ENCODE measurements at places on chromosomes 2 and 18. TPM values are rescaled to one million over a fixed set of nuclear protein-coding genes. Genes with fewer than 3 reads are reported as not detected.

- no peak for DNase-seq
Observed at GRCh38 chr2:25690058-25690457, 16.7 kb upstream of the DTNB start.

- no peak for DNase-seq
Observed at GRCh38 chr2:154740361-154740760, 41.9 kb downstream of the KCNJ3 start.

DNA sequence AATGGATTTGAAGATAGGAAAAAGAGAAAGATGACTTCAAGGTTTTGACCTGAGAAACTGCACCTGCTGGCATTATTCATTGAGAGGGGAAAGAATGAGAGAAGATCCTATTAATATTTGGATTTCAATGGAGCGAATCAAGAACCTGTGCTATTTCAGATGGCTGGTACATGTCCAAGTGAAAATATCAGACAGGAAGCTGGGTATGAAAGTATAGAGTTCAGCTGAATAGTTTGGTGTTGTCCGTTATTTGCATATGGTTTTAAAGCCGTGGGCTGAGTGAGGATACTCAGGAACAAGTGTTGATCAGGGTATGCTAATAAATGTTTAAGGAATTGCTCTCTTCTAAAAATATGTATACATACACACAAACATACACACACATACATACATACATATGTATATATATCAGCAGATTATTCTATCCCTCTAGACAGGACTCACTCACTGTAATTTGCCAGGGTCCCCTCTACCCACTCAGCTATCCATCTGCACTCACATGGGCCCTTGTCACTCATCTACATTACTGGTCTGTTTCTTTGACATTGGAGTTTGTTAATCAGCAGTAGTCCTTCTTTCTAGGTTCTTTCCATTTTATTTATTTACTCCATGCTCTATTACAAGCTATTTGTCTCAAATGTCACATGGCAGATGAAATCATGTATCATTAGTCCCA is 33.9 kb upstream of the IKZF2 start:
- DNase-seq, result no peak

DNA sequence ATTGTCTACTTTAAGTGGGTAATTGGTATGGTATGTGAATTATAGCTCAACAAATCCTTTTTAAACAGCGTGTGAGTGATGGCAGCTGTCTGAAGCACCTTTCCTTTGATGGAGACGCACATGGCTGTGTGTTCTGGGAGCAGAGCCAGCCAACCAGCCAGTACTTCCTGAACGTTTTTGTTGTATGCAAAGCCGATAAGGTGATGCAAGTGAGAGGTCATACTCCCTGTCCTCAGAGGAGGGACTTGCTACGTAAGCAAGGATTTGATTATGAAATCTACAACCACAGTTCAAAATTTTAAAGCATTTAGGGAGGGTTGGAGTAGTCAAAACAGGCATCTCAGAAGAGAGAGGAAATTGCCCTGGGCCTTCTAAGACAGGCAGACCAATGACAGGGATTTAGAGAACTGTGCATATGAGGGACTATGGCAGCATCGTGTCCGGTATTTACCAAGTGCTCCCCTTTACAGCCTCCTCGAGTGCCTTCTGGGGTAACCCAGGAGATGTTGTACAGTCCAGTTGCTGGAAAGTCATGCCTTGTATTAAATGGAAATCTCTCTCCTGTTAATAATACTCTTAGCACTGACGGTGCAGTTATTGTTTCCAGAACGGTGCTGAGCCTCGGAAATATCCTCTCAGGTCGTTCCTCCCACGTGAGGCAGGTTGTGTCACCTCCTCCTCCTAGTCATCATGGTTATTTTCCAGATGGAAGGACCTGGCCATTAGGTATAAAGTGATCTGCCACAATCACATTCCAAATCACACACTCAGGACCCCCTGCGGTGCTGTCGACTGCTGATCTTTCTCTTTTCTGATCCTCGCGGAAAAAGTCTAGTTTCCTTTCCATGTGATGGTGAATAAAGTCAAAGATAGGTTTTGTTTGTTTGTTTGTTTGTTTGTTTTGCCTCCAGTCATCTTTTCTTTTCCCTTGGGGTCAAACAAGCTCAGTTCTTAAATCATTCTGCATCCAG is 28.4 kb downstream of the ARHGEF4 start:
- DNase-seq, result no peak

DNA sequence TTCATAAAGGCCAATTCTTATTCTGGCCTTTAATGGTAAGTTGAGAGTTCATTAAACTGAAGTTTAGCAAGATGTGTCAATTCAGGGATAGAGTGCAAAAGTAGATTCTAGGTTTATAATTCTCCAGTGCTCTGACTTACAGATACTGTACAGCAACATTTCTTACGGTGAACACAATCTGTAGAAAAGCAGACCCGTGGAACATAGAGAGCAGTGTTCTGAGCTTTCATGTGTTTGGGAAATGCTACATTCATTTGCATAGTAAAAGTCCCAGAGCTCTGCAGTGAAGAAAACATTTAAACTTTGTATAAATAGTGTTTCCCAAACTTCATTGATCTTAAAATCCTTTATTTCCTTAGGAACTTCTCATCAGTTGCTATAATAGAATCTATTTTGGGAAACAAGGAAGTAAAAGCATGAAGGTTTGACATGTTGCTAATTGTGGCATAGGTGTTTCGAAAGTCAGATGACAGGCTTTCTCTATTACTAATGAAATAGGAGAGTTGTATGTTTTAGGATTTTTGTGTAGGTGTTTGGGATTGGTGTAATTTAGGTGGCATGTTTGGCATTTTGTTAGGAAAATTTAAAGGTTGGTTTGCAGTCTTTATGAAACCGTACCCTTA is 138.2 kb downstream of the ASXL3 start:
- no peak for DNase-seq

The SPHKAP gene
- total RNA-seq, result not detected

The ZAP70 gene
- total RNA-seq, result 4.1 TPM

DNA sequence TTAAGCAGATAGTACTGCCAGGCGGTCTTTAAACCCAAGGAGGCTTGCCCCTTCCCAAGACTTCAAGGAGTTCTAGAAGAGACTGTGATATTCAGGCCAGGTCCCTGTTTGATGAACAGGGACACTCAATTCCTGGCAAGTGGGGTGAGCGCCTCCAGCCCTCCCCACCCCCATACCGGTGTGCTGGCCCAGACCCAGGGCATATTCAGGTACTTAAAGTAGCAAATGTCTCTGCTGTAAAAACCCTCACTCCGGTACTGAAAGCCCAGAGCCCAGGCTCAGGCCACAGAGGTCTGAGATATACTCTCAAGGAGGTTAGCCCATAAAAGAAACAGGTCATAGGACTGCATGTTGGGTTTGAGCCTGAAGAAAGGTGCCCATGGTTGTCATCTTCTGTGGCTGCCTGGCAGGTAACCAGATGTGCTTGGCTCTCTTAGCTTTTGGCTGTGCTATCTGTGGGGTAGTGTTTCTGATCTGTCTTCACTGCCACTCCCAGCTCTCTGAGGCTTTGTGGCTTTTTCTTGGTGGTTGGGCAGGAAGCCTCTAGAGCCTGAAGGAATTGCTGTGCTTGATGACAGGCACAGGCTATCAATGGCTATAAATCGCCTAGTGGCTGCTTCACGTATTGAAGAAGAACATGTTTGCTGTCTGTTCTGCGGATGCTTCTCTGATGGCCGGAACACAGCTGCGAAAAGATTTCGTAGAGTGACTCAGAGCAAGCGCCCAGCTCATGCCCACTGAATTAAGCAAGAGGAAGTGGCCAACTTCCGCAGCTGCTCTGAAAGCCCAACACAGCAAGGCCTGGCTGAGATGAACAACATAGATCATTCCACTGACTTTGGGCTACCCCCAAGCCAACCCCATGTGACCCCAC is 63.3 kb upstream of the ALPP start:
- DNase-seq, result no peak

The CKAP2L gene
- 0.16 TPM for total RNA-seq

GRCh38 chr18:35716169-35716831 is 134.8 kb downstream of the GALNT1 start:
- no peak for DNase-seq

GRCh38 chr2:119693967-119694366 is 15.0 kb downstream of the TMEM177 start:
- no peak for DNase-seq

DNA sequence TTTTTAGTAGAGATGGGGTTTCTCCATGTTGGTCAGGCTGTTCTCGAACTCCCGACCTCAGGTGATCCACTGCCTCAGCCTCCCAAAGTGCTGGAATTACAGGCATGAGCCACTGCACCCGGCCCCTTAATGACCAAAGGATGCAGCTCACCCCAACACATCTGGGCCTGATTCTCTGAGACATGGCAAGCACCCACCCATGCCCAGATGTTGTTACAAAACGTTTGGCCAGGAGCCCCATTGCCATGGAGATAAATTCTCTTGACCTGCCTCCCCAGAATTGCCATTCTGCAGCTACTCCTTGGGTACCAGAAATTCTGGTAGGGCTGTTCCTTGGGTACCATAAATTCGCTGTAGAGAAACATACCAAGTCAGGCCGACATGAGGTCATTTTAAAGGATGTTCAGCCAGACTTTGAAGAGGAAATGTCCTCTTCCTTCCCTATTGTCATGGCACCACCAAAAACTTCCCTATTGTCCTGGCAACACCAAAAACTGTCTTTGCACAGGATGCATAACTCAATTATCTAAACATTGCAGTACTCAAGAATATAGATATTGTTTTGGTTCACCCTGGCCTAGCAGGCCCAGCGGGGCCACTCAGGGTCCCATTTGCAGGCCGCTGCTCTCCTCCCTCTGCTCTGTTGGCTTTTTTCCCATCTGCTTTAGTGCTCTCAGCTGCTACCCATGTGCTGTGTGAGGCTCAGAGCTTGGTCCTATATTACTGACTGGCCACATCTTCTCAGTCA is 160.9 kb upstream of the TTC39C start:
- DNase-seq, result no peak

GRCh38 chr2:173311844-173312606 is 42.6 kb upstream of the CDCA7 start:
- no peak for DNase-seq

- no peak for DNase-seq
Observed at GRCh38 chr2:216416571-216417307, 4.5 kb downstream of the SMARCAL1 start.

The DSEL gene
- 22.4 TPM for total RNA-seq
